ENCODE measurements at places on chromosomes 6 and 20.

DNA sequence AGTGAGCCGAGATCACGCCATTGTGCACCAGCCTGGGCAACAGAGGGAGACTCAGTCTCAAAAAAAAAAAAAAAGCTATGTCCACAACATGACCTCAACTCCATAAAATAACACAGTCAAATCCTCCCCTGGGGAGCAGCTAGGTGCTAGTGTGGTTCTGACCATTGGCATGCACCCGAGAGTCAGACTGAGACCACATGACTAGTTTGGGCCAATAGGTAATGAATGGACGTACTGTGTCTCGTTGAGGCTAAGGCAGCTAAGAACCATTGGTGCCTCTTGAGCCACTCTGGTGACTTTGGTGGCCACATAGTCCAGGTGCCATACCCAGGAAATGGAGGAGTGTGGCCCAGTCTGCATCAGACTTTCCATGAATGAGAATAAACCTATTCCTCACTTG lies 40.3 kb downstream of the ATP9A start:
- no peak for DNase-seq

GRCh38 chr20:13165203-13165602 lies 55.9 kb upstream of the ISM1 start:
- DNase-seq: no peak

GRCh38 chr6:34196116-34196832 lies 40.4 kb upstream of the HMGA1 start:
- peak; percentile 93 for DNase-seq

DNA sequence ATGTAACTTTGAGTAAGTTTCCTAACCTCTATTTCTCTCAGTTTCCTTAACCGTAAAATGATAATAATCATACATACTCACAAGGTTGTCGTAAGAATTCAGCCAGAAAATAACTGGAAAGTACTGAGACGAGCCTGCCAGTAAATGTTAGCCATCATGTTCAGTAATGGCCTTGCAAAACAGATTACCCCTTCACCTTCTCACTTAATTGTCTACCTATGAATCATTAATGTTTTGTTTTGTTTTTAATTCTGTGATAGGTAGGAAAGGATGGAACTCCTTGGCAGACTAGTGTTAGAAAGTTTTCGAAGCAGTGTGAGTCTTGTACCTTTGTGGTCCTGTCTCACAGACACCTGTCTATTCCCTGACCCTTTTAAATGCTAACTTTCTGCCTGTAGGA lies 50.6 kb downstream of the MAPK14 start:
- no peak for DNase-seq

DNA sequence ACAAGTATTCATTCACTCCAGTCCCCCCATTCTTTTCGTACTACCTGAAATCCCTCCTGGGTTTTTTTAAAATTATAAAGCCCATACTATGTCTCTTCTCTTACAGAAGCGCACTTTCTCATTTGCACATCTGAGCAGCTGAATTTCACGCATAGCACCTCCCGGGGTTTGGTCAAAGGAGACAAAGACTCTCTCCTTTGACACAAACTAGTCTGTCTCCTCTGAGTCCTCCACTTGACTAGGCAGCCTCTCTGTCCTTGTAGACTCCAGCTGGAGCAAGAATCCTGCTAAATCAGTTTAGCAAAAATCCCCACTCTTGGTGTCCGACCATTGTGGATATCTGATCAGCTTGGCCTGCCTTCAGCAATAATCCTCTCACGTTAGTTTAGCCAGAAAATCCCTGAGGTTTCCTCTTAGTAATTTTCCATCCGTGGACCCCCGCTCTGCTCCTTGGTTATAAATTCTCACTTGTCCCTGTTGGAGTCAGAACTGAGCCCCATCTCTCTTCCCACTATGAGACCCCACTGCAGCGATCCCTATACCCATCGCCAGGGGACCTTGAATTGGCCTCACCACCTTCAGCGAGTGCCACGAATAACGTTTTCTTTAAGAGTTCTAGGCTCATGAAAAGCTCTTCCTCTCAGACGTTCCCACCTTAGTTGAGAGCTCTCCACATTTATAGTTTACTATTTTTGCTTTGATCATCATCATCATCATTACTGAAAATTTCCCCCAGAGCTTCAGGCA lies 29.0 kb downstream of the PDYN start:
- peak; percentile 12 for DNase-seq

DNA sequence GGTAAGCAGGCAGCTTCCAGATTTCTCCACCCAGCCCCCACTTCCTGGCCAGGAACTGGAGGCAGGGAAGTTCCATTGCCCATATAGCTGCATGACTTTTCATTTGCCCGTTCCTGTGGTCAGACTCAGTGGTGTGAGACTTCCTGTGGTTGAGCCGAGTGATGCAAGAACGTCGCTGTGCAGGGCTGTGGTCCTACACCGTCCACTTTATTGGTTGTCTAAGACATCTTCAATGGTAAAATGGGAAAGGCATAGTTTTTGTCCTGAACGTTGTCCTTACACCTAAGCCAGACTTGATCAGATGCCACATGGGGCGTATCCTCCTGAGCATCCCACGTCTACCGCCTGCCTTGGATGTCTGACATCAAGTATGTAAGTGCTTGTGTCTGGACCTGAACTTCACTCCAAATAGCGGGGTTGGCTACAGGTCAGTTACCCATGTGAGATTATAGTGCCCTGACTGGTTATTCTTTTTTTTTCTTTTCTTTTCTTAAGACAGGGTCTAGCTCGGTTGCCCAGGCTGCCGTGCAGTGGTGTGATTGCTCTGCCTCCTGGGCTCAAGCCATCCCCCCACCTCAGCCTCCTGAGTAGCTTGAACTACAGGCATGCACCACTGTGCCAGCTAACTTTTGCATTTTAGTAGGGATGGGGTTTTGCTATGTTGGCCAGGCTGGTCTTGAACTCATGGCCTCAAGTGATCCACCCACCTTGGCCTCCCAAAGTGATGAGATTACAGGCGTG lies 25.9 kb upstream of the GTSF1L start:
- DNase-seq: peak; percentile 61

- DNase-seq: no peak
Measured at GRCh38 chr6:168365422-168366165, 46.0 kb upstream of the DACT2 start.

DNA sequence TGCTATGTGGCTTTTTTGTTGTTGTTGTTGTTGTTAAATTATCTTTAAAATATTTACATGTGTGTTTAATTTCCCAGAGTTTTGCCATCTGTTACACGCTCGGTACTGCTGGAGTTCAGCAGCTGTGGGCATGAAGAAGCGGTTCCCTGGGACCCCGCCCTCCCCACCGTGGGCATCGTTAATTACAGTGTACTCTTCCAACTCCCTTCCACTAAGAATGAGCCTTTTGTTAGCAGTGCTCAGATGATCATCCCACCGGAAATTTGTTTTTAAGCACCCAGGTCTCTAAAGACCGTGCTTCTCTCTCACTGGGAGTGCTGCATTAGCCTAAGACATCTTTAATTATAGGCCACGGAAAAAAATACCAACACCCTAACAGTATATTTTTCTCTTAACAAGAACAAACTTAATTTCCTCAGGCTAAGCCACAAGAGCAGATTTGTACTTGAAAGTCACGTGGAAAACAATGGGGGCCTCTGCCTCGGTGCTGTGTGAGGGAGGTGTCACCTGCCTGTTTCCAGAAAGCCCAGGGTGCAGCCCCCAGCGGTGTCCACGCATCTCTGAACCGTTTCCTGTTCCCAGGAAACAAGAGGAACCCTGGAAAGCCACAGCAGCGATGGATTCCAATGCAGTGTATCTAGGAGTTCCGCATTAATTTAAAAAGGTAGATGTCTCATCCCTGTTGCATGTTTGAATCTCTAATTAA lies 113.3 kb upstream of the FRMD1 start:
- no peak for DNase-seq

GRCh38 chr6:111803371-111803770 lies 69.9 kb downstream of the FYN start:
- DNase-seq: peak; percentile 73

DNA sequence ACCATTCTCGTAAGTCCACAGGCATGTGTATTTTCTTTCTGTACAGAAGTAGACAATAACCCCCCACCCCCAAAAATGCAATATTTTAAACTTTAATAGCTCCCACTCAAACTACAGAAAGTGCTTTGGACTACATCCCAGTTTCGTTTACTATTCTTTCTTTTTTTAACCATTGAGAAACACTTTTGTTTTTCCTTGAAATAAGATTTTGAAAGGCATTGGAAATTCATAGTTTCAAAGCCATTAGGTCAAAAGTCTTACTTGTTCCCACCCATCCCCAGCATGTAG lies 140.0 kb downstream of the KIF16B start:
- DNase-seq: no peak

- DNase-seq: no peak
Measured at GRCh38 chr6:101208152-101208551, 185.4 kb upstream of the GRIK2 start.

DNA sequence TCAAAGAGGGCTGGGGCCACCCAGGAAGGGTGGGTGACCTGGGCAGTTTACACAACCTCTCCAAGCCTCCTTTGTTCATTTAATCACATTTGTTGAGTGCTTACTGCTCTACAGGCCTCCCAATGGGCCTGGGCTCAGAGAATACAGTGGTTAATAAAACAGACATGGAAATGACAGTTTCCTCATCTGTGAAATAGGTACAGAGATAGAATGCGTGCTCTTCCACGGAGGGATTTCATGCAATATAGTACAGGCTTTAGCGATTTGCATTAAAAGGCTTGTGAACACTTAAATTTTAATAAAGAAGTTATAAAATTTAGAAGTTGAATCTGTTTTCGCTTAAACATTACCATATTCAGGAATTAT lies 802 bp upstream of the FERMT1 start:
- no peak for DNase-seq

GRCh38 chr6:17621003-17621402 lies 20.9 kb downstream of the FAM8A1 start:
- DNase-seq: no peak

GRCh38 chr6:47130086-47130485 lies 88.0 kb upstream of the ADGRF1 start:
- DNase-seq: no peak

GRCh38 chr20:20582734-20583133 lies 129.7 kb downstream of the RALGAPA2 start:
- no peak for DNase-seq

DNA sequence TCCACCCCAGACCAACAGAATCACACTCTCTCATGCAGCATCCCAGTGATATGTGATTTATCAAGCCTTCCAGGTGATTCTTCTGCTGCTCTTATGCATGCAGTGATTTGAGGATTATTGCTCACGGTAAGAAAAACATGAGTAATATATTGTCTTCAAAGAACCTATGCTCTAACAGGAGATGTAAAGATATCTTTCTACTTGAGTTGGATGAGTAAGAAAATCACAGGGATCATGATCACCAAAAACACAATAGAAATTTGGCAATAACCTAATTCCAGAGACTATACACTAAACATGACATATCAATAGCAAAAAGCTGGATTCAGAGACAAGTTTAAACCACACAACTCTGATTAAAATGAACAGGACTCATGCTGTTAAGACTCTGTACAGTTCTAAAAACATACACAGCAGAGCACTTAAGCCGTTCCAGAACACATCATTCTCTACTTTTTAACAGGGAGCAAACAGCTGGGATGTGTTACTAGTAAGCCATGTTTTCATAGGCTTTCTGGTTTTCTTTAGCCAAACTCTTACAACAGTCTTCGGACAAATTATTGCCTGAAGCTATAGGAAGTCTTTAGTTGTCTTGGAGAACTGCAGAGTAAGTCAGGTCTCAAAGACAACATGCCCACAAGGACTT lies 568.6 kb downstream of the HAO1 start:
- no peak for DNase-seq

DNA sequence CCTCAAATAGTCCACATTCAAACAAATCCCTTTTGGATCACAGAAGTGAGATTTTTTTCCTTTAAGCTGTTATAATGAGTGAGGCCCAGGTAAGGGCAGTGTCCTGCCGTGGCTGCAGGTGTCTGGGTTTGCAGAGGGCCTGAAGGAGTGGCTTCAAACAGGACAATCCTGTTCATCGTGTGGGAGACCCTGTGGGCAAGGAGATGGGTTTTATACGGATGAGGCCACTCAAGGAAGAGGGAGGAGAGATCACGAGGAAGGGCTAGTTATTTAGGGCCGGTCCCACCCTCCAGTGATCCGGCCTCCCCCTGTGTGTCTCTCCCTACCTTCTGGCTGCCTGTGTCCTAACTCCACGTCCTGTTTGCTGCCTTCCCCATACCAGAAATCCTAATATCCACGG lies 33.8 kb downstream of the PPP1R14C start:
- DNase-seq: no peak

- DNase-seq: no peak
Measured at GRCh38 chr6:14593286-14593685, 475.7 kb downstream of the CD83 start.

DNA sequence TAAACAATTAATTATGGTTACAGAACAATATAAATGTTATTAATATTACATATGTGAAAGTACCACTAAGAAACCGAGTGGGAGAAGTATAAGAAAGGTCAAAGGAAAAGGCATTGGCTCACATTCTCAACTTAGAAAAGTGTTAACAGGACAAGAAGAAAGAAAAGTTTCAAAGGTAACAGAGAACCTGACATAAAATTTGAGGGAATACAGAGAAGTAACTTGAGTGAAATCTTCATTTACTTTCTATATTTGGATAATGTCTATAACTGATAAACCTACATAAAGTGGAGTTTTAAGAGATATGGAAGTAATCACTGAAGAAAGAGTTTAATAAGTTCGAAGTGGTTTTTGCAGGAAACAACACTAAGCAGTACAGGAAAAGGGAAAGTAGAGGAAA lies 30.1 kb downstream of the REPS1 start:
- no peak for DNase-seq

- no peak for DNase-seq
Measured at GRCh38 chr6:164694386-164694785, 615.0 kb downstream of the C6orf118 start.

DNA sequence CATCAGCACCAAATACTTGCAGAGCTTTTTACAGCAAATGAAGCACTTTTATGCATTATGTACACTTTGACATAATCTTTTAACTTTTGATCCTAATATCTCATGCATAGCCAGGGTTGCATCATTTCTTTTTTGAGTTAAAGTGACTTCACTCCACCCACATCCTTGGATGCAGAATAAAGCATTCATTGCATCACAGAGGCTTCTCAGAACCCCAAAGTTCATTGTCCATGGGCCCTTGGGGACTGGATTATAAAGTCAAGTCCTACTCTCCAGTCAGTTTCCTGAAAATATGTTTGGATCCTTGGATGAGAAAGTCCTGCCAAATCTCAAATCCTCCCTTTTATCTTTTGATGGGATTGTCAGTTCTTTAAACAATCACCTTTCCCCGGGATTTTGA lies 10.6 kb upstream of the EFHC1 start:
- no peak for DNase-seq

- DNase-seq: no peak
Measured at GRCh38 chr6:80991316-80991715, 761.2 kb downstream of the TENT5A start.

DNA sequence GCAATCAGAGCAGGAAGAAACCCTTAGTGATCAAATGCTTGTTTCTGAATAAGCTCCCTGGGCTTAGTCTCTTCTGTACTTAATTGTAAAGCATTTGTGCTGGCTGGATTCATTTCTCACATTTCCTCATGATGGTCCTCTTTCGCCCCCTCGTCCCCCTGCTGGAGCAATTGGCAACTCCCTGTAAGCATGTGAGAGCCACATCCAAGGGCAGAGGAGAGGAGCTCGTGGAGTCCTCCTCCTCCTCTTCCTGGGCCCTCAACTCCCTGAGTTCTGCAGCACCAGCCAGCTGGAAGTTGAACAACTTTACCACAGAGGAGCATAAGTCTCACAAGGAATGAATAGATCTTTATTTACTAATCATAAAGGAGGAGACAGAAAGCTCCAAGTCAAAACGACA lies 12.6 kb downstream of the ANKEF1 start:
- DNase-seq: peak; percentile 14

GRCh38 chr6:74137911-74138310 lies 441.9 kb downstream of the CD109 start:
- no peak for DNase-seq
